NCI-H187 (cell line): ENCODE measurements at places on chromosomes 2 and 18.

- no peak for DNase-seq
Measured at GRCh38 chr2:89833780-89834117, 1142.3 kb downstream of the RPIA start.

DNA sequence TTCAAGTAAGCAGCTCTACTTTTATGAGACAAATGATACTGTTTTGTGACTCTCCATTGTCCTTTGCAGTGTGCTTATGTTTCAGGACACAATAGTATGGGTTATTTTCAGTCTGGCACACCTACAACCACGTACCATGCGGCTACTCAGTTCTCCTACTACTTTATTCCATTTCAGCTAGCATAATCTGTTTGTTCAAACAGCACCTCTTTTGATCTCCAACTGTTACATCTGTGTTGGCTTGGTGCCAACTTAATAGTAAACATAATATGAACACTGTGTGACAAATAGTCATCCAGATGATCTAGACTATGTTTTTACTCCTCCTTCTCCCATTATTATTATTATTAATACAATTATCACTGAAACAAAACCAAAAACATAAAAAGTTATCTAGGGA, 40.5 kb downstream of the MYO3B start:
- DNase-seq = no peak

DNA sequence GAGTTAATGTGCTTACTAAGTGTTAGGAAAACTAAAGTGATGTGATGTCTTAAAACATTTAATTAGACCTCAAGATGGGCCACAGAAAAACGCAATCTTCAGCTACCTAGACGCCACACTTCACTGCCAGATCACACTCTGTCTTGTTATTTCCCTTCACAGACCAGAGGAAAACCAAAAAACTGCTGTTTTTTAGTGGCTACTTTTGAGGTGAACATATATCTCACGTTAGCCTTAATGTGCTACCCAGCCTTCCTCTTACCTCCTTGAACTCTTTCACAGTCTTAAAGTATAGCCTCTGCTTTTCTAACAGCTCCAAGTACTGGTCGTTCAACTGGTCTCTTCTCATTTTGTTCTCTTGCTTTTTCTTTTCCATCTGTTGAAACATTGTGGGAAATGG, 83.1 kb downstream of the CCDC93 start:
- DNase-seq = no peak

DNA sequence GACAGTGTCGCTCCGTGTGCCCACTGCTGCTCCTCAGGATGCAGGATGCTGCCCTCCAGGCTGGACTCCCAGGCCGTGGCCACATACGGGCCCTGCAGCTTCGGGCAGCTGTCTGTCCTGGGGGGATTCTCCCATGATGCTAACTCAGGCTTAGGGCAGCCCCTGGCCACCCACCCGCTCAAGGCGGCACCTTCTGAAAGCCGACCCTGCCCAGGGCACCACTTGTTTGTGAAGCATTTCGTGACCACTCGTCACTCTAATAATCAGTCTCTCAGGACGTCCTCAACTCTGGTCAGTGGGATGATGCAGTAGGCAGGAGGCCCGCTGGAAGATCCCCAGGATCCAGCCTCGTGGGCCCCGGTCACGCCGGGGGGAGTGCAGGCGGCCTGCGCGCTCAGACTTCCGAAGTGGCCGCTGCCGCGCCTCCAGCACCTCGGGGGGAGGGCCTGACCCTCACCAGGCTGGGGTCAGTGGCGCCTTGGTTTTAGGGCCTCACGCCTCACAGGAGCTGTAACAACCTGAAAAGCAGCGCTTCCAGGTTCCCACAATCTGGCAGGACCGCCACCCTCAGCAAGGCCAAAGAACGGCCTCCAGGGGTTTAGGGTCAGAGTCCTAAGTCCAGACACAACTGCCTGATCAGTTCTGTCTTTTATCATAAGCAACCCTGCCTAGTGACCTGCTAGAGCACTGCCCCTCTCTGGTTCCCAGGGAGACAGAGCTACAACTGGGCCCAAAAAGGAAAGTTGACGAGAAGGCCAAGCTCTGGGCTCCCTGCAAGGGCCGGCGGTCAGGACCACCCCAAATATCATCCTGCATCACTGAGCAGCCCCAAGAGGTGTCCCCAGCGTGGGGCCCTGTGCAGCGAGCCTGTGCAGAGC, 53.0 kb downstream of the EIPR1 start:
- no peak for DNase-seq

DNA sequence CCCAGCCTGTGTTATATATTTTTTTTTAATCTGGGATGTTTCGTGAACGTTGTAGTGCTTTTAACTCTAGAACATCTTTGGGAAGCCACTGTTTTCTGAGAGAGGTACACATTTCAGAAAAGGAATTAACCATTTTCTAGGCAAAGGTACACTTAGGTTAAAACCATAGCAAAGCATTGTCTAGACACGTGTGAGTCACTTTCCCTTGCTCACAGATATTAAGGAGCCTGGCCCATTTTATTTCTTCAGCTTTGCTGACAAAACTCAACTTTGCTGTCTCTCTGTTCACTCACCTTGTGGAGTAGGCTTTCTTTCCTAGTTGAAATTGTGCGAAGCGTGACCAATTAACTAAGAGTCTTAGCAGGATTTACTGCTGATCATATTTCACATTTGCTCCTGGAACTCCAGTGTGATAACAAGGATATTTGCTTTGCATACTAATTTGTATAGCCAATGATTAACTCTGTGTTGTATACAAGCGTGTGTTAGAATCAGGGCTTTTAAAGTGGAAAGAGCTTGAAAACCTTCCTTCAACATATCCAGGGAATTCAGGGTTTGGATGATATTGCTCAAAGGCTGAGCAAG, 215.0 kb upstream of the AGAP1 start:
- no peak for DNase-seq

- no peak for DNase-seq
Measured at GRCh38 chr18:70455731-70456130, 166.9 kb downstream of the SOCS6 start.

- DNase-seq = no peak
Measured at GRCh38 chr2:219065484-219065883, 4.8 kb upstream of the IHH start.

GRCh38 chr2:236511266-236511665, 58.4 kb upstream of the ACKR3 start:
- no peak for DNase-seq

- DNase-seq = no peak
Measured at GRCh38 chr2:231357931-231358330, 37.6 kb upstream of the B3GNT7 start.

DNA sequence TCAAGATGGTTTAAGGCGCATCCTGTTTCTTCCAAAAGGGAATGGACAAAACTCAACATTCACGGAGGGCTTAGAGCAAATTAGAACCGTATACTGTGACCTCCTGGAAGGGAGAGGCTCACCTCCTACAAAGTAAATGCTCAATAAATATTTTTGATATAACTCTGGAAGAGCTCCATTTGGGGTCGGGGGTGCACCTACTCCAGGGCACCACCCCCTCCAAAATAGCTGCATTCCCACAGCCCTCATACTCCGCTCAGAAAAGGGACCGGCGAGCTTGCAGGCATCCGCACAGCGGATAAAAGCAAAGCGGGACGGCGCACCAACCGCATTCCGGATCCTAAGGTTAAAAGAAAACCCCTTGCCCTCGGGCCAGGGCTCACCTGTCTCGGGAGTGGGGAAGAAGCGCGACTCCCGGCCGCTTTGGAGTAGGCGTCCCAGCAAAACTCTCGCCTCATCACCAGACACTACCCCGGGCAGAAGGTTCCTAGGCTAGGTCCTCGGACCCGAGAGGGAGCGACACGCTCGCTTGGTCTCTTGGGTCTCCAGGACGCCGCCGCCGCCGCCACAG, 378 bp downstream of the WDPCP start:
- DNase-seq = no peak

GRCh38 chr2:47569658-47570475, 166.9 kb downstream of the MSH2 start:
- peak; percentile 46 for DNase-seq

DNA sequence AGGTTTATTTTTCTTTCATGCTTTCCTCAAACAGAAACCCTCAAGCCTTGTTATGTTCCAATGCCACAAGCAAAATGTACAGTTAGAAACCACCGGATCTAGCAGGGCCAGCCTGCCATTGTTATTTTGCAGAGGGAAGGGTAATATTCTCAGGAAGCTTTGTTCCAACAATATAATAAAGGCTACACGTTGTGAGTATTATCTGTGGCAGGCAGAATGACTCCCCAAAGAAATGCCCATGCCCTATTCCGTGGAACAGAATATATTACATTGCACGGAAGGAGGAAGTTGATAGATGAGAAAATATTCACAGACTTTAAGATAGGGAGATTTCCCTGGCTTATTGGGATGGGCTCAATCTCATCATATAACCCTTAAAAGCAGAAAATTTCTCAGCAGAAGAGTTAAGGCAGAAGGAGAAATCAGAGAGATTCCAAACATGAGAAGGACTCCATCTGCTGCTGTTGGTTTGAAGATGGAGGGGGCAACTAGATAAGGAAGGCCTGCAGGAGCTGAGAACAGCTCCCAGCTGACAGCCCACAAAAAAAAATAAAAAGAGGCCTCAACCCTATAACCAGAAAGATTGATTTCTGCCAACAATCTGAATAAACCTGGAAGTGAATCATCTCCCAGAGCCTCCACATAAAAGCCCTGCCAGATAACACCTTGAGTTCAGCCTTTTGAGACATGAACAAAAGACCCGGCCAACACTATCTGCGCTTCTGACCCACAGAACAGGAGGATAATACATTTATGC, 466.6 kb downstream of the LPIN1 start:
- no peak for DNase-seq

DNA sequence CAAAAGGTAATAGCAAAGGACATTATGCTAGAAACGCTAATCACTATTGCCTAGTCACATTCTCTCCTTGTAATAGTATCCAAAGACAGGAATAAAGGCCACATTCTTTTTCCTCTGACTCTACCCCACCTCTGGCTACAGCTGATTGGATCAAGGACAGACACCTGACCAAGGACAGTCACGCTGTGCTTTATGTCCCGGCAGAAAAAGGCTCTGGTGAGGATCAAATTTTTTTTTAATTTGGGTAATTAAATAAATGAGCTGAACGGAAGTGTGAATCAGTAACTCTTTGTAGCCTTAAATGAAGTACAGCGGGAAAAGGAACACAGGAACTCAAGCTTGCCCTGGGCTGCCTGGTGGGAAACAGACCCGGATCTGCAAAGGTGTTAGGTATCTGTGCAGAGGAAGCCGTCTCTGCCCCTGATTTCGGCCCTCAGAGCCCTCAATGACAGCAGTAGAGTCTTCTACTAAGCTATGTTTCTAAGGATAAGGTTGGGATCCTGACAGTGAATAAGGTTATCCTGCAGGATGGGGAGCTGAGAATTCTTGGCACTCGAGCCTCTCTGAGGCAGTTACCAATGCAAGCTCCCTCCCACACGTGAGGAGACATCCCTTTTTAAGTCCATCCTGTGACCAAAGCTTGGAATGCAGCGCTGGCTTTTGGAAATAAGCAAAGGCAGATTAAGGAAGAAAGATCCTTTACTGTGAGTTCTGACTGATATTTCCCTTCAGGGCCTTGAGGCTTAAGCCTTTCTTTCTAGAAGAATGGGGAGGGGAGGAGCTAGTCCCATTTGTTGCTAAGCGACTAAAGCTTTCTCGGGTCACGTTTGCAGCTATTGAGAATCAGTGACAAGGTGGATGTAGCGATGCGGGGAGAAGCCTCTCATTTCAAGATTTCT, 37.8 kb upstream of the IKZF2 start:
- no peak for DNase-seq

GRCh38 chr2:216837740-216838139, 22.1 kb downstream of the TNP1 start:
- no peak for DNase-seq

DNA sequence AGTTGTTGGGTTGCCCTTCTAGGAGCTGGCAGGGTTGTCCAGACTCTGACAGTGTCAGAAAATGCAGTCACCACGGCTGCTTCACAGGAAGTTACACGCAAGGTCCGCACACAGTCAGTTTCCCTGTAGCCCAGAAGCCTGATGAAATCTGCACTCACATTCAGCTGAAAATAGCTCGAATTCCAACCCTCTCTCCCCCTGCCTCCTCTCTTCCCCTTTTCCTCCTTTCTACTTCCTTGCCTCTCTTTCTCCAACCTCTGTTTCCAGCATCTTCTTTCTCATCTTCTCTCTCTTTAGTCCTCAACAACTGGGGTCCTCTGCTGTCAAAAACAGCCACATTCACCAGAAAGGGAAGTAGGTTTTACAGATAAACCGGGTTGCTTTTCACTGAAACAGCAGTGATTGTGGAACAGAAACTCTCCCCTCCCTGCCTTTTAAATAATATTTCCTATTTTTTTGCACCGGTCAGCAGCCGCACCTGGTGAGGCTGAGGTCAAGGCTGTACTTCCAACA, 69.3 kb downstream of the BCL11A start:
- DNase-seq = no peak

DNA sequence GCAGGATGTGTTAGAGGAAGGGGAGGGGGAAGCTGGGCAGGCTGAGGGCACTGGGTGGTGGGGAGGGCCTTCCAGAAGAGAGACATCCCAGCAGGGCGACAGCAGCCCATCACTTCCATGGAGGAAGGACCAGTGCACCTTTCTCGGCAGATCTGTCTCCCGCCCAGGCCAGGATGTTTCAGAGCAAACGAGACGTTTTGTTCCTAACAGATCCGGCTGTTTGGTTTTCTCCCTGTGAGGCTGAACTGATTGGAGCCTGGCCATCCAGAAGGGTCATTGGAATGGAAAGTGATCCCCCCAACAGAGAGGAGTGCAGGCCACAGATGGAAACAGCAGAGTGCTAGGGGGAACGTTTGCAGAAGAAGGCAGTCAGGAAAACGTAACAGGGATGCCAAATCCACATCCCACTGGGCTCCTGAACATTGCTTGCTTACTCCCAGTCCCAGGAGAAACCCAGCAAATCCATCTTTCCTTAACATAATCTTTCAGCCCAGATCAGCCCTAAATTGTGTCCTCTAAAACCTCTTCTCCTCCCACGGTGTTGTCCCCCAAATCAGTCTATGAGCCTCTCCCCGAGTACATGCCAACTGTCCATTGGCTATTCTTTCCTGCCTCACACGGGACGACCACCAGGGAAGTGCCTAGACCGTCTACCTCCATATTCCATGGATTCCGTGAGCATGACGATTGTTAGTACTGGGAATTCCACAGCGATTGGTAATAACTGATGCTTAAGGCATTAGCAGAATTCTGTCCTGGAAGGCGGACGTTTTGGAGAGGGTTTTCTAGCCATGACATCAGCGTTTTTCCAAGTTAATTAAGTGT, 126.8 kb downstream of the SEPTIN10 start:
- no peak for DNase-seq
